ENCODE measurements at places on chromosomes 13 and 19.
A peak's percentile ranks its signal among the peaks of the same experiment; 100 is the strongest.

GRCh38 chr13:91269237-91269636, 78.2 kb upstream of the MIR17HG start:
- DNase-seq: no peak

DNA sequence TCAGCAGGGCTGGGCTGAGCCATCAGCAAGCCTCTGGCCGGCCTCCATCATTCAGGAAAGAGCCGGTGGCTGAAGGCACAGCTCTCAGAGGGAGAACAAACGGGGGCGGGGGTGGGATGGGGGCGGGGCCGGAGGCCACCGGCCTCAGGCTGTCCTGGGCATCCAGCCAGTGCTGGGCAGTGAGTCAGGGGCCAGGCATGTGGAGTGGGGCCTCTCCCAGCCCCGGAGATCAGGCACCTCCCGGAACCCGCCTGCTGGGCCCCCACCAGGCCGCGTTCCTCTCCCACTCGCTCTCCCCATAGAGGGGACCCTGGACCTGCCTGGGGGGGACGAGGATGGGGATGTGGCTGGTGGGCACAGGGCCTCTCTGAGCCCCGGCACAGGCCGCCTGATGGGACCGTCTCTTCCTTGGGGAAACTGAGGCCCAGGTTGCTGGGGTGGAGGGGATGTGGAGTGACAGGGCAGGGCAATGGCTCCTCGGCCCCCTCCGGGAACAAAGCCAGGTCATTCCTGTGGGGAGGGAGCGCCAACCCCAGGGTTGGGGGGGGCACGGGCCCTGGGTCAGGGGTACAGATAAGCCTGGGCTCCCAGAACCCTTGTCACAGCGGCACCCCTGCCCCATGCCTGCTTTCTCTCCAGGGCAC, 12.9 kb downstream of the SPC24 start:
- DNase-seq: peak; percentile 92

DNA sequence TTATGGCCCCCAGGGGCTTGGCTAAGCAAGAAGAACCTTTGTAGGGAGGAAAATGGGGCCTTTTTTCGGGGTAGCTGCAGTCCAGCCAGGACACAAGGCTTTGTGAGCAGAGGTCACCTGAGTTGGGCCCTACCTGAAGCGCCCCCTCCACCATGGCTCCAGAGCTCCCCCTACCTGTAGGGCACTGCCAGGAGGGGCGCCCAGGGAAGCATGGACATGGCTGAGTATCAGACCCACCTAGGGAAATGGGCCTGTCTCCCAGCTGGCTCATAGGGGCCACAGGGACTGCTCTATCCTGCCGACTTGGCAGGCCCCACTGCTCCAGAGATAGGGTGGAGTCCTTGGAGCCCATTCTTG, 9.0 kb upstream of the CEBPA start:
- no peak for DNase-seq

DNA sequence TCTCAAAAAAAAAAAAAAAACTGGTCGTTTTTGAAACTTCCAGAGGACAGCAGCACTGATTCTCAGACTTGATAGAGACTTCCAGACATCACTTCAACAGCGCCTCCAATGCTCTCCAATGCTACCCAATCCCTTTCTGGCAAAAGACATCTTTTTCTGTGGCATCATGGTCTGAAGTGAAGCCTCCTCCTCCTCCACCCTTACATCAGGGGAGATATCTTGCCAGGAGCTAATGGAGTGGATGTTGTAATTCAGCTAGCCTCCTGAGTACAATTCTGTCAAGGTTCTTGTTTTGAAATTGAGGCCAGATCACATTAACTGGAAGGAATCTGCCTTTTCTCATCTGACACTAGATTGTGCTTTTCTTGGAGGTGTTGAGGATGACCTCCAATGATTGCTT, 24.2 kb downstream of the FXYD5 start:
- no peak for DNase-seq

DNA sequence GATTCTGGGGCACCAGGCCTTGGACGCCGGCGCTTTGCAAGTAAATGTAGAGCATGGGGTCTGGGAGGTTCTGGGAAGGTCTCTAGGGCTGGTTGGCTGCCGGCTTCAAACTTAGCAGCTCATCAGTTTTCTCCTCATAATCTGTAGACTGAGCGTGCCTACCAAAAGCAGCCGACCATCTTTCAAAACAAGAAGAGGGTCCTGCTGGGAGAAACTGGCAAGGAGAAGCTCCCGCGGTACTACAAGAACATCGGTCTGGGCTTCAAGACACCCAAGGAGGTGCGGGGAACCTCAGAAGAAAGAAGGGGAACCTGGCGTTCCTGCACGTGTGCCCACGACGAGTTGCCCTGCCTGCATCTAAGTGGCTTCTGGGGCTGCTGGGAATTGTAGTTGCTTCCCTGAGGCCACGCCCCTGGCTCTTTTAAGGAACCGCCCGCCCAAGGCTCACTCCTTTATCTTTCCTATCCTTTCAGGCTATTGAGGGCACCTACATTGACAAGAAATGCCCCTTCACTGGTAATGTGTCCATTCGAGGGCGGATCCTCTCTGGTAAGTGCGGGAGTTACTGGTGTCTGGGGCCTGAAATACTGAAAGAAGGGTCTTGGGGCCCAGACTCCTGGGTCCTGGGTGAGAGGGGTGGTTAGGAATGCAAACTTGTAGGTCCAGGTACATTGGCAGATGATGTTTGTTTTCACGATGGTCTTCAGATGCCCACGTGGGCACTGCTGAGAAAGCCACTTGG, 984 bp downstream of the RPS11 start:
- DNase-seq: peak; percentile 76

GRCh38 chr19:48443731-48444128, 2.1 kb upstream of the GRWD1 start:
- DNase-seq: no peak

DNA sequence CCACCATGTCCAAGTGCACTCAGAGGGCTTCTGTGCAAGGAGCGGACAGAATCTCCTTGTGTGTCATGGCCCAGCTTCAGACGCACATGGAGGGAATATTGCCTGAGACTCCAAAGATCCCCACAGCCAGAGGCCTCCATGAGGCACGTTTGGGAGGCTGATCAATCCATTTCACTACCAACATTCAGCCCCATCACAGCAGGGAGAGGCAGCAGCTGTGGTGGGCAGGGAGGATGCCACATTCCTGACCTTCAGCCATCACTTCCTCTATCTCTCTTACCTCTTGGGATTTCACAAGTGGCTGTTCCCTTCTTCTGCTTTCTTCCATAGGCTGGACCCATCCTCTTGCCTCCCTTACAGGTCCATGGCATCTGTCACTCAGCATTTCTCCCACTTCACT, 82.4 kb upstream of the MBNL2 start:
- no peak for DNase-seq

DNA sequence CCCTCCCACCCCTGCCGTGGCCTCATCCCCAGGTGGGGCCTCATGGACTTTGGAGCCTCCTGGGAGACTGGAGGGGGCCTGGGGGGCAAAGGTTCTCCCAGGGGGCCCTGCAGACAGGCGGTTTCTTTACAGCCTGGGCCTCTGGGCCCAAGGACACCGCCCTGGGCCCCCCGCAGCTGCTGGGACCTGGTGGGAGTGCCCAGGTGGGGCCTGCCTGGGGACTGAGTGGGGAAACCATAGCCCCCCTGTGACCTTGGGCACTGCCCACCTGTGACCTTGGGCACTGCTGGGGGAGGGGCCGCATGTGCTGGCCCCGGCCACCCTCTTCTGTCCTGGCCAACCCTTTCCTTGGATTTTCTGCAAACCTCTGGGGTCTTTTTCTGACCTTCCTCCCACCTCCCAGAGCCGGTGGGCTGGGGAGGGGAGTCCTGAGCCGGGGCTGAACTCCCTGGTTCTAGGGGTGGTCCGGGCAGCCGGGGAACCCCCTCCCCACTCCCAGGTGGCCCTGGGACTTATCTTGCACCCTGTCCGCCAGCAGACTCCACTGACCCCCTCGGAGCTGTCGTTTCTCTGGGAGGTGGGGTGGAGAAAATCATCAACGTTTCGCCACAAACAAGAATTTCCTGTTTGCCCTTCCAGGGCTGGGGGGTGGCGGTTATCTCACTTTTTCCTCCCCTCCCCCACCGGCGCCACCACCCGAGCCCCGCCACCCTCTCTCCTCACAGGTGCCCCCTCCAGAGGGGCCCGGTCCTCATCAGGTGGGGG, 27.0 kb downstream of the ARID3A start:
- no peak for DNase-seq
